CD8-positive, alpha-beta T cell (primary cell): ENCODE measurements at places on chromosomes 7 and 10.

- DNase-seq, result no peak
Measured at GRCh38 chr10:31926160-31926559, 2.5 kb downstream of the ARHGAP12 start.

DNA sequence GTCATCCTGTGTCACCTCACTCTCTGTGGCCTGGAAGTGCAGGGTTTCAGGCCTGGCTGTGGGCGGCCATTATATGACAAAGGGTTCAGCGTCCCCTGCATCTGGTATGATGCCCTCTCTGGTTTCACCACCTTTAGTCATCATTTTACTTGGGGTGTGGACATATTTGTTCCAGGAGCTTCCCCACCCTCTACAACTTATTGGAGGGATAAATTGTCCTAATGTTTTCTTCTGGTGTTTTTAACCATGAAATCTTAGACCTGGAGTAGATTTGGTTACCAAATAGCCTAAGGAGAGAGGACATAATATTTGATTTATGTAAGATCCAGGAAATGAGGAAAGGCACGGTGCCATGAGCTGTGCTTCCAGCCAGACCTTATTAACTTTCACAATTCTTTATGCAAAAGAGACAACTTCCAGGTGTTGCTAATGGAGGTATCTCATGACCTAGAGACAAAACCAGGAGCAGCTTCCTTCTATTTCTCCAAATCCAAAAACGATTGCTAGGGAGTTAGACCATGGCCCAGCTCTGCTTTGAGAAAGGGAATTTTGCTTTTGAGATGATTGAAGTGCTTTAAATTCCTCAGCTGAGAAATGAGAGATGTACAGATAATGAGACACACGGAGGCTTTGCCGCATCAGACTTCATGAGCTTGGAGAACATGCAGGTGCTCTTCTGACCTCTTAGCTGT lies 20.9 kb downstream of the WBP1L start:
- no peak for DNase-seq

DNA sequence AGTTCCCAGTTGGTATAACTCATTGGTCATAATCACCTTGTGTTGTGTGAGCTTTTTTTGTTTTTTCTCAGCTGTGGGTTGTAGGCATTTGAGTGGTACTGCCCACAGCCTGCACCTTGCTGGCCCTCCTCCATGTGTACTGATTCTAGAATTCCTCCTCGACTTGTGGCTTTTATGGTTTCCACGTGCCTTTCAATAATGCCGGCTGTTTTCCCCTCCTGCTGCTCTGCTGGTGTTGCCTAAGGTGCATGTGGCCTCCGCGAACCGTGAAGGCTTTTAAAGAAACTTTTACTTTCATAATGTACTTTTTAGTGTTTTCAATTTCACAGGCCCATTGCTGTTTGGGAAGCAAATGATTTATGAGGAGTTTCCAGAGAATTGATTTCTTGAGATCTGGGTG lies 518.0 kb downstream of the REEP3 start:
- DNase-seq, result no peak

- DNase-seq, result no peak
Measured at GRCh38 chr7:120233338-120233737, 39.6 kb upstream of the KCND2 start.

DNA sequence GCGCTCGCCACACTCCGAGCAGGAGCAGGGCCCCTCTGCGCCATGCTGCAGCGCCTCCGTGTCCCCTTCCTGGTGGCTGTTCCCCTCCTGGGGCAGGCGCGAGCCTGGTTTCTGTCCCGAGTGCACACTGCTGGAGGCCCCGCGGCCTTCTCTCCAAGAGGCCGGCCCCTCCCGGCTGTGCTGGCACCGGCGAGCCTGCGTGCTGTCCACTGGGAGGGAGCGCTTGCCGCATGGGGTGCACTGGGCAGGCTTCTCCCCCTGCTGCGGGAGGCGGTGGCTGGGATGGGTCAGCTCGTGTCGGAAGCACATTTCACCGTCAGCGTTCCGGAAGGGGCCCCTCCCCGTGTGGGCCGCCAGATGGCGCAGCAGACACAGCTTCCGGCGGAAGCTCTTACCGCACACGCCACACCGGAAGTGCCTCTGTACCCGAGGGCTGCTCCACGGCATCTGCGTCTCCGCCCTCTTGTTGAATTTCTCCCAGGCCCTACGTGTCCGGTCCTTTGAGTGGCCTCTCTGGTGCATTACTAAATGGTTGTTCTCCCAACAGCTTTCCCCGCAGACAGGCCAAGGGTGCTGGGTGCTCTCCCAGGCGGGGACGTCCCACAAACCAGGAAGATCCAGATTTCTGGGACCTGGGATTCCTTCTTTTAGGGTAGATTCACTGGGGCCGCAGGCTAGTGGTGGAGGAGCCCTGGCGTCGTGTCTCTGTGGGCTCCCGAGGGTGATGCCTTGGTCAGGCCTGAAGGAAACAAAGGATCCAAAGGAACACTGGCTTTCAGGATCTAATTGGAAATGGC lies 18.7 kb downstream of the ZNF786 start:
- DNase-seq, result peak; percentile 19

DNA sequence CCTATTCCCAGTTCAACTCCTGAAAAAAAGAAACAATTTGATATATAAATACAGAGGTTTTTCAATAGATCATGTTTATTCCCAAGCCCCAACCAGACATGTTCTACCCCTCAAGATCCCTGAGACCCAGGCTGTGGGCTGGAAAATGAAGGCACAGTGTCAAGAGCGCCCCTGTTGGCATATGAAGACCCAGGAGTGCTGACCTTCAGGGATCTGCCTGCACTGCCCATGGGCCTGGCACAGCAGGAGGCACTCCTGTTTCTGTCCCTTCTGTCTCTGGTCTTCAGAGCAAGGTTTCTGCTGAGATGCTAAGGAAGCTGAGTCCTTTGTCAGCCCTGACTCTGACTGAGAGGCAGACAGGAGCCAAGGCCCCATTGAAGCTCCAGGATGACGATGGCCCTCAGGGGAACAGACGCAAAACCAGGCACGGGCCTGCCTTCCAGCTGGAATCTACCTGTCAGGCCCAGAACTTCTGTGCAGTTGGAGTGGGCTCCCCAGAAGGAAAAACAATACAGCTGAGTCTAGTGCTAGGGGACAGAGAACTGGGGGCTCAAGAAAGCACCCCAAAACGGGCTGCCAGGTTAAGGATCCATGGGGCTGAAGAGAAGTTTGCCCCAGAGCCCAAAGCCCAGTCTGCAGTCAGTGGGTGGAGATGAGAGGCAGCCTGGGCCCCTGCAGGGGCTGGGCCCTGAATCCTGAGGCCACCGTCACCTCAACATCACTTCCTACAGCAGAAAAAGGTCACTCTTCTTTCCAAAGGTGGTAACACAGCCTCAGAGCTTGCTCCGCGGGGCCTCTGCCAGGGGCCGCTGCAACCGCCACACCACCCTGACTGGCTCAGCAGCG lies 6.7 kb upstream of the AIFM2 start:
- DNase-seq, result no peak
